CD4-positive, CD25-positive, alpha-beta regulatory T cell (primary cell): ENCODE measurements at places on chromosomes 6 and 20.

DNA sequence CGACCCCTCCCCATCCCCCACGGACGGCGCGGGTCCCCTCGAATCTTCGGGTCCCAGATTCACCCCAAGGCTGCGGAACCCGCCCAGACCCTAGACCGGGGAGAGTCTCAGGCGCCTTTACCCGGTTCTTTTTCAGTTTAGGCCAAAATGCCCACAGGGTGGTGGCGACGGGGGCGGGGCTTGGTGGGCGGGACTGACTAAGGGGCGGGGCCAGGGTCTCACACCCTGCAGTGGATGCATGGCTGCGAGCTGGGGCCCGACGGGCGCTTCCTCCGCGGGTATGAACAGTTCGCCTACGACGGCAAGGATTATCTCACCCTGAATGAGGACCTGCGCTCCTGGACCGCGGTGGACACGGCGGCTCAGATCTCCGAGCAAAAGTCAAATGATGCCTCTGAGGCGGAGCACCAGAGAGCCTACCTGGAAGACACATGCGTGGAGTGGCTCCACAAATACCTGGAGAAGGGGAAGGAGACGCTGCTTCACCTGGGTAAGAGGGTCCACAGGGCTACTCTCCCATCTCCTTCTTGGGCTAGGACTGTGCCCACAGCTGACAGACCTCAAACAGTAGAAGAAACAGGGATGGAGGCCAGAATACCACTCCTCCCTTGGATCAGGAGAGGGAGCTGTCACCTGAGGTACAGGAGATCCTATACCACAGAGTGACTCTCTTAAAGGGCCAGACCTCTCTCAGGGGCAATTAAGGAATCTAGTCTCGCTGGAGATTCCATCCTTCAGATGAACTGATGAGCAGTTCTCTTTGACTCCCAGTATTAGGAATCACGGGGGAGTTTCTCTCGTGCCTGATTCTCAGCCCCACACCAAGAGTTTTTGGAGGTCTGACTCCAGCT is 942 bp downstream of the HLA-E start:
- DNase-seq, result peak; percentile 89

DNA sequence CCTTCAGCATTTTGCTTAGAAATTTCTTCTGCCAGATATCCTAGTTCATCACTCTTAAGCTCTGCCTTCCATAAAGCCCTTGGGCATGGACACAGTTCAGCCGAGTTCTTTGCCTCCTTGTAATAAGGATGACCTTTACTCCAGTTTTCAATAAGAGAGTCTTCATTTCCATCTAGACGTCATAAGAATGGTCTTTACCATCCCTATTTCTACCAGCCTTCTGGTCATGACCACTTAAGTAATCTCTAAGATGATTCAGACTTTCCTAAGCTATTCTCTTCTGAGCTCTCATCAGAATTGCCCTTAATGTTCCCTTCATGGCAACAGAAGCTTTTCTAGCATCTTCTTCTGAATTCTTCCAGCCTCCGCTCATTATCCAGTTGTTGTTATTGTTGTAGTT is 126.1 kb downstream of the TFAP2C start:
- DNase-seq, result no peak

DNA sequence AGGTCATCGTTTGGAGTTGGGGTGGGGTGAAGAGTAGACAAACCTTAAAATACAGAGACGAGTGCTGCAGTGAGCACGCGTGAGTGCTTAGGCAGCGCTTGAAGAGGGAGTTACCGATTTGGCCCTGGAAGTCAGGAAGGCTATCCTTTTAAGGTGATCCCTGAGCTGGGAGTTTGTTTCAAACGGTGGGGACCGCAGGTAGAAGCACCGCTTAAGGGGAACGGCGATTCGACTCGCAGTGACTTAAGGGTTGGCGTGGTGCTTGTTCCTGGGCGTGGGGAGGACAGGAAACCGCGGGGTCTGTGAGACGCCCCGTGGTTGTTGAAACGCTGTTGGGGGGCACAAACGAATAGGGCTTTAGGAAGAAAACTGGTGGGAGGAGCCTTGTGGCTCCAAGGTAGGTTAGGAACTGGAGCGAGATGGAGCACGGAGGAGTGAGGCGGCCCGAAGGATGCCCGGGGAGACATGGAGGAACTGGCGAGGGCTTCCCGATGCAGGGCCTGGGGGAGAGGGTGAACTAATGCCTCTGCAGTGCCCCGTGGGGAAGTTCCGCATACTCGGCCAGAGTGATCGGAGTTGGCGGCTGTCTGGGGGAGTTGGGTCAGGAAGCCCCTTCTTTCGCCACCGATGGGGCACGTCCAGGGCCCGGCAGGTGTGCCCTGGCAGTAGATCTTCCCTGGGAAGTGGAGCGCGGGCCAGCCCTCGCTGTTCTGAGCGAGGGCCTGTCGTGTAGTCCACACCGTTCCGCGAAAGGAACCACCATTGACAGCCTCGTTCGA is 1.3 kb upstream of the CDYL start:
- peak; percentile 27 for DNase-seq

DNA sequence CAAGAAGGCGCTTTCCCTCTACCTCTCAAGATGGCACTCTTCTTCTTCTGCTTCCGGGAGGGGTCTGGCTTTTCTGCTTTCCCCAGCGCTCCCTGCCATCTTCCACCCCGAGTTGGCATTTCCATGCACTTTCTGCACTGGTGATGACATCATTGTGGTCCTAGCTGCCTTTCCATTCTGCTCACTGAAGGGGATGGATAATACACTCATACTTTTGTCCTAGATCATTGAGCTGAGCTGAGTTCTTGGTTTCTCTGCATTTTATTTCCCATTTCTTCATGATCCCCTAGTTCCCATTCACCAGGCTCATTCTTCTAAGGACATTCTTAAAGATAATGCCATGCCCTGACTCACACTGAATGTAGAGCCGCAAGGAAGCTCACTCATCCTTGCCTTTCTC is 96.7 kb downstream of the EDN1 start:
- DNase-seq, result no peak

DNA sequence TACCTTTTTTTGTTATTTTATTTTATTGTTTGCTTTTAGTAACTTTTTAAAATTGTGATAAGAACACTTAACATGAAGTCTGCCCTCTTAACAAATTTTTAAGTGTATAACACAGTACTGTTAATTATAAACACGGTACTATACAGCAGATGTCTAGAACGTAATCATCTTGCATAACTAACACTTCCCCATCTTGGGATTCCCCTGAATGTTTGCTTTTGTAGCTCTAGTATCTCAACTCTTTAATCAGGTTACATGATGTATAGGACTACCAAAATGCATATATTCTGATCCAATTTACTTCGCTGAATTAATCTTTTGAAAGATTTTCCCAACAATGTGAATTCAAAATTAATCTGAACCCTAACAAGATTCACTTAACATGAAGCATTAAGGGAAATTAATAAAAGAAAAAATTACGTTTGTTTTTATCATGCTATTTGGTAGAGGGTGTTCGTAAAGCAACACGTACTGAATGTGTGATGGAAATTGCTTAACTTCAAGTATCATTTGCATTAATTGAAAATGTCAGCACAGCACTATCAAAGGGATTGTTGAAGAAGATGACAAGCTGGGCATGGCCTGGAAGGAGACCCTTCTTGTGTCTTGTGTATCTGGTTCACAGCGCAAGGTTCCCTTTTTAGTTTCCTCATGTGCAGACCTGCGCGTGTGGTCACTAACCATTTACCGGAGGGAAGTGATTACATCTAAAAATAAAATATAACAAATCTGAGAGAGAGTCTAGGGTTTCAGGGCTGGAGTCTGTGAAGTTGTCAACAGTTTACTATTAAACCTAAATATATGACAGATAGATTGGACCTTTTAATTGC is 15.2 kb downstream of the COL19A1 start:
- no peak for DNase-seq

DNA sequence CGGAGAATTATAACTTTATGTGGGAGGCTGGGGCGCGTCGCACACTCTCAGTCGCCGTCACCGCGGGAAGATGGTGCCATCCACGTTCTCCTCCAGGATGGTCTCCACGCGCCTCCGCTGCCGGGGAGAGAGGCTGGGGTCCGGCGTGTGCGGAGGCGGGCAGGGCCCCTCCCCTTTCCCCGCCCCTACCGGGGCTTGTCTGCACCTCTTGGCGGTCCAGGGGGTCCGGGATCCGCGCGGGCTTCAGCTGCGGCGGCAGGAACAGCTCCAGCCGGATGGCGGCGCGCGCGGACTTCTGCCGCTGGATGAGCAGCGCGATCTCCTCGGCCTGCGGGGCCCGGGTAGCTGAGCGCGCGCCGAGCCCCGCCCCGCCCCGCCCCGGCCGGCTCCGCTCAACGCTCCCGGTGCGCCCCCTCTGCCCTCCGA is 807 bp downstream of the LKAAEAR1 start:
- DNase-seq, result peak; percentile 55

GRCh38 chr6:56531839-56532595 is 110.7 kb downstream of the DST start:
- DNase-seq, result no peak

- DNase-seq, result peak; percentile 29
Measured at GRCh38 chr6:119077391-119077642, 1.1 kb downstream of the FAM184A start.

DNA sequence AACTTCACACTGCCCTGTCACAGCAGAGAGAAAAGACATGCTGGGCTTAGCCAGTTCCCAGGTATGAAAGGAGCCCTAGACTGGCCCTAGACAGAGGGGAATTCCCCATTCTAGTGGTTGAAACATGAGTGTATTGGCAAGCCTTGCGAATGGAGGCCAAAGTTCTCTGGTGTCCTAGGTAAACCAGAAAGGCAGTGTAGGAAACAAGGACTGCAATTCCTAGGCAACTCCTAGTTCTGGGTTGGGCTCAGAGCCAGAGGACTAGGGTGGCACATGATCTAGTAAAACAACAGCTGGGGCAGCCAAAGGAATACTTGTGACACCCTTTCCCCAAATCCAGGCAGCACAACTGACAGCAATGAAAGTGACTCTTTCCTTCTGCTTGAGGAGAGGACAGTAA is 265.0 kb upstream of the EPHA7 start:
- no peak for DNase-seq

DNA sequence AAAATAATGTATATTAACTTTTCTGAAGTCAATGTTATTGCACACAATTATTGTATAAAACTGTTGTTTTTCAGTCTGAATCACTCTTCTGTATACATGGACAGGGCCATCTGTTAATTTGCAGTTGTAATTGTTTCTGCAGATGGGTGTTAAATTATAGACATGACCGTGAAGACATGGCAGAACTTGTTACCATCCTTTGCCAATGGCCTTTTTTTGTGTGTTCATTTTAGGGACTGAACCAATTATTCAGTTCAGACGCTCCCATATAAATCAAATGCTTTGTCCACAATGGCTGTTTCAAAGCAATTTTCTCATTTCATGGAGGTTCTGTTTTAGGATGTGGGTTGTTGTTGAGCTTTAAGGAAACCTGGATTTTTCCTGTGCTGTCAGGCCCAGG is 533.7 kb downstream of the DOK5 start:
- DNase-seq, result no peak

DNA sequence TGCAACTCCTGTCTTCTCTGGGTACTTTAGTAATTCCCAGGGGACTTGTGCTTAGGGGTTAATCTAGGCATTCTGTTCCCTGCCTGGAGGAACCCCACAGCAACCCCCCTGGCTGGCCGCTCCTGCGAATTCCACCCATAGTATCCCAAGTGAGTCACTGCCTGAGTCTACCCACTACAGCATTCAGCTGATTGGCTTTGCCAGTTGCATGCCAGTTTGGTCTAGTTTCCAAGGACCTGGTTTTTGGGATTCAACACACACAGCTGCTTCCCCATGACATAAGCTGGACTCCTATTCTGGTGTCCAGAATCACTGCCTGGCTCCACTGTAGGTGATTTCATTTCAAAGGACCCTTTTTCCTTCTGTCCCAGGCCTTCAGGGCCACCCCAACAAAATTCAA is 40.3 kb downstream of the PLCG1 start:
- no peak for DNase-seq

DNA sequence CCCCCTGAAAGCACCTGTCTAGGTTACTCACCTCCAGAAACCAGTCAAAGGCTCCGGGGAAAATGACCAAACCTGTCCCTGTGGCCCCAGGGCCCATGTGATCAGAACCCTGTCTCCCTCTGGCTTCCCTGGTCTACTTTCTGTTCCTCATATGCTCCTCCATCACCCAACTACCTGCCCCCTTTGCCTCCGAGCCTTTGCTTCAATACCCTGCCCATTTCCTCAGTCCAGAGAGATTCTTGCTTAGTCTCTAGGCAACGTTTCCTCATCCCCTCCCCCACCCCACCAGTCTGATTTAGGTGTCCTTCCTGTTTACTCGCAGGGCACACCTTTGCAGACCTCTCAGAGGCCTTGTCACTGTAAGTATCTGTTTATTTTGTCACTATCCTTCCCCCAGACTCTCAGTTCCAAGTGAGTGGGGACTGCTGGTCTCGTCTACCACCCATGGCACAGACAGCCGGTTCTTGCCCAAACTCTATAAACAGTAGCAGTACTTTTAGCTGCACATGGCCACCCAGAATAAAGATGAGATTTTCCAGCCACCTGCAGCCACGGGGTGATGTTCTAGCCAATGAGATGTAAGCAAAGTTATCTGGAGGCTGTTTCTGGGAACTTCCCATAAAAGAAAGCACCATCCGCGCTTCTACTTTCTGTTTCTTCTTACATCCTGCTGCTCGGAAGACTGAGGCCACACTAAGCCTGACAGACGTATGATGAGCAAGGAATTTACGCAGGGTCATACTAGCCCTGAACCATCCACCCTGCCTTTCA is 13.3 kb downstream of the ELOVL5 start:
- DNase-seq, result peak; percentile 53

DNA sequence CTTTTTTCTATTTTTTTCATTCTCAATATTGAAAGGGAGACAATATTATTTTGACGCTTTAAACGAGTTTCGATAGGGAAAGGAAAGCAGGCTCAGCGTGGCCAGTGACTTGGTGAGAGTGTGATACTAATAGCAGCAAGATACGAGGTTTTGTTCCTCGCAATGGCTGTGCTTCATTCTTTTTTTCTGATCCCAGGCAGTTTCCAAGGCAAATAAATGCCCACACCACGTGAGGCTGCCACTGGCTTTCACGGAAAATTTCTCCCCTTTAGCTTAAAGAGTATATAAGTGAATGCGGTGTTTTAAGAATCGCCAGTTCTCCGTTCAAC is 196.4 kb upstream of the ZNF184 start:
- DNase-seq, result peak; percentile 18

DNA sequence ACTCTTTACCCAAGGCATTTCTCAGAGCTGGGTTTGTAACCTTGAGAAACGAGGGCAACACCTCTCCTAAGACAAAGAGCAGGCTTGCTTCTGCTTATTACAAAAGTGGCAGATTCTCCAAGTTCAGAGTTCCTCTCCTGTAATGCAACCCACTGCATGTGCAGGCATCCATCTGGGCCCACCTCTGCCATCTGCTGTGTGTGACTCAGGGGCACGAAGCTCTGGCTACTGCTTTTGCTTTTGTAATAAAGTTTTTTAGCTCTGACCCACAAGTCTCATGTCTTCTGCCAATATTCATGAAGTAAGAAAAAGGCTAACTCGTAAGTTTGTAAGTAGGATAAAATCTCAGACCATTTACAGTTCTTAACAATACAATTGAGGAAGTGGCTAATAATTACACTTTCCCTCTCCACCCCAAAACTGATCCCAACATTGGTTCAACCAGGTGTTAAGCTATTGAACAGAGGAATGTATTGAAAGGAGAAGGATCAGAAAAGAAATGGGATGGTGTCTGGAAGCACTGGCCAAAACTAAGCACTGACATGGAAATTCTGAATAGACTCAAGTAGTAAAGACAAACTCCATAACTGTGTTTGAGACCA is 51.7 kb upstream of the SMLR1 start:
- DNase-seq, result no peak

GRCh38 chr6:152461556-152461955 is 175.6 kb downstream of the SYNE1 start:
- no peak for DNase-seq

GRCh38 chr20:37988306-37988954 is 44.8 kb downstream of the TTI1 start:
- no peak for DNase-seq
